Muscle of arm (tissue), 14 donors: ENCODE measurements at places on chromosomes 1 and 21. TPM values are rescaled to one million over a fixed set of nuclear protein-coding genes. Genes with fewer than 3 reads are reported as not detected.

Gene GSTM1
- polyA plus RNA-seq = 1.8 TPM

Gene LMX1A
- polyA plus RNA-seq = 1.5 TPM

Gene LMOD1
- 40.7 TPM for polyA plus RNA-seq

Gene RIPPLY3
- polyA plus RNA-seq = 0.15 TPM

Gene INAVA
- 1.8 TPM for polyA plus RNA-seq

Gene RASSF5
- 7.7 TPM for polyA plus RNA-seq
